ENCODE measurements at places on chromosomes 16 and 17.

- DNase-seq, result no peak
These were observed 55.0 kb downstream of the B9D1 start for GRCh38 chr17:19307521-19307920.

DNA sequence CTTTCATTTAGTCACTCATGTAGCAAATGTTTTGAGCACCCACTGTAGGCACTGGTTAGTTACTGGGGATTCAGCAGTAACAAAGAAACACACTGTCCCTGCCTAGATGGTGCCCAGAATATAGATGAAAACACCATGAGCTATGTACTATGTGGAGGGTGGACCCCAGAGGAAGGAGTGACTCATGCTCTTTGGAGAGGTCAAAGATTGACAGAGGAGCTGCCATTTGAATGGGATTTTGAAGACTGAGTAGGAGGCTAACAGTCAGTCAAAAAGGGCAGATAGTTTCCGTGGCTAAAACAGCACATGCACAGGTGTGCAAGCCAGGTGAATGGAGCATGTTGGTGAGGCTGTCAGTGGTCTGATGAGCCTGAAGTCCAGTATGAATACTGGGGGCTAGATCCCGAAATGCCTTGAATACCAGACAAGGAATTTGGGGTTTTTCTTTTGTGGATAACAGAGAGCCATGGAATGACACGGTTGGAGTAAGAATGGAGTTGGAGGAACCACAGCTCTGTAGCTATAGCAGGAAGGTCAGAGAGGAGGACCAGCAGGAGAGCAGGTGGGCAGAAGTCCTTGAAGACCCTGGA lies 6.1 kb downstream of the IL21R start:
- peak; percentile 42 for DNase-seq

- no peak for DNase-seq
These were observed 943 bp upstream of the PIP4K2B start for GRCh38 chr17:38800237-38800760.

DNA sequence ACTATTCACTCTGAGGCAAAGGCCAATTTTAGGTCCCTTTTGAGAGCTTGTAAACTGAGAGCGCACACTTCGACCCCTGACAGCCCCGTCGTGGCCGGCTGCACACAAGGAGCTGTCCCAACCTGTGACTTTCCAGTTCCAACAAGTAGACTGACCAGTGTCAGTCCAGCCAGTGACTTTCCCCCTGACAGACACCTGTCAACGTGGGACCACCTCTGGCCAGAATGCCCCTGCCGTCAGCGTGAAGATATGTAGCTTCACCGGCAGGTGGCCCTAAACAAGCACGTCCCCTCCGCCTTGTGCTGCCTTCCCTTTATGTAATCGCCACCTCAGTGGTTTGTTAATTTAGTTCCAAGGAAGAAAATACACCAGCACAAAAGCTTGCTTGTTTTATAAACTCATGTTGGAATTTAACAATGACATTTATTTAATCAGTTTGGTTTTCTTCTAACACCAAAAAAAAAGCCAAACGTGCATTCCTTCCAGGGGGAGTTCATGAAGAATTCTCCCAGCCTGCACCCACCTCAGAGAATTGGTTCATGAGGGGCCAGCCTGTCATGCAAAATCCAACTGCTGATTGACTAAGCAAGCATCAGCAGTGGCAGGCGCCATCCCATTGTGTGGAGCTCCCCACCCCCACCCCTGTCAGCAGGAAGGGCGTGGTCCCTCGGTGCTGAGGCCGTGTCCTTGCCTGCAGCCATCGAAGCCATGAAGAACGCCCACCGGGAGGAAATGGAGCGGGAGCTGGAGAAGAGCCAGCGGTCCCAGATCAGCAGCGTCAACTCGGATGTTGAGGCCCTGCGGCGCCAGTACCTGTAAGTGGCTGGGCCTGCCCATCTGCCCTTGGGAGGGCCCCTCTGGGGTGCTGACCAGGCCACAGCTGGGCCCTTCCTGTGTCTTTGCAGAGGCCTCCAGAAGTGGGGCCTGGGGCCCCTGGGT lies 33.9 kb downstream of the PLD6 start:
- DNase-seq, result no peak

- no peak for DNase-seq
These were observed 3.2 kb downstream of the SPG7 start for GRCh38 chr16:89511374-89511773.

DNA sequence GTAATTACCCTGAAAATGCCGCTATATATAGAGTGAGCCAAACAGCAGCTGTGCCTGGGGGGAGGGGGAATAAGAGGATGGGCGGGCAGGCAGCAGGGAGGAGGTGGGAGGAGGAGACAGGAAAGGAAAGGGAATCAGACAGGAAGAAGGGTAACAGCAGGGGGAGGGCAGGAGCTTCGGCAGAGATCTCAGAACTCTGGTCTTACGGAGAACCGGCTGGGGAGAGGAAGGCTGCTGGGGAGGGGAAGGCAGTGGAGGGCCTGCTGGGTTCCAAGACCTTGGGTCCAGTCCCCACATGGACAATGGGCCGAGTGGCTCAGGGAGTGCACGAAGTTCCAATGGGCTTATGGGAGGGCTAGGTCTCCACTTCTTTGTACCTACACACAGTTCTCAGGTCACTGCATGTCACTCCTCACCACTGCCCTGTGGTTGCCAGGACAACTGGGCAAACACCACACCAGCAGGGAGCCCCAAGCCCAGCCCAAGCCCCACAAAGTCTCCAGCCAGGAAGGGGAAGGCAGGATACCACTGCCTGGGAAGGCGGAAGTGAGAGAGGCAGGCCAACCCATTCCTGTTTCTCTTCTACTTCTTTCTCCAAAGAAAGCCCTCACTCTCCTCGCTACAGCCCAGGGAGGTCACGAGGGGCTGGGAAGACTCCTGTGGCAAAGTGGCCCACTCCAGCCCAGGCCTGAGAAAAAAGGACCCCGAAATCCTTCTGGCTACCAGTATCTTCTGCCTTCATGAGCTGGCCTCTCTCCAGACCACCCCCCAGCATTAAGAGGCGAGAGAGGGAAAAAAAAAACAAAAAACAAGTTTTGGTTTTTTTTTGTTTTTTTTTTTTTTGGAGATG lies 25.3 kb downstream of the G6PC3 start:
- no peak for DNase-seq

- DNase-seq, result peak; percentile 52
These were observed 14.0 kb downstream of the VPS53 start for GRCh38 chr17:700504-701094.

- no peak for DNase-seq
These were observed 33.4 kb upstream of the TBX2 start for GRCh38 chr17:61366076-61366714.

GRCh38 chr17:49523706-49524472 lies 28.8 kb downstream of the NGFR start:
- no peak for DNase-seq

GRCh38 chr17:8753976-8754440 lies 4.3 kb downstream of the SPDYE4 start:
- DNase-seq, result peak; percentile 44

GRCh38 chr16:83714286-83714685 lies 93.5 kb upstream of the HSBP1 start:
- DNase-seq, result no peak

DNA sequence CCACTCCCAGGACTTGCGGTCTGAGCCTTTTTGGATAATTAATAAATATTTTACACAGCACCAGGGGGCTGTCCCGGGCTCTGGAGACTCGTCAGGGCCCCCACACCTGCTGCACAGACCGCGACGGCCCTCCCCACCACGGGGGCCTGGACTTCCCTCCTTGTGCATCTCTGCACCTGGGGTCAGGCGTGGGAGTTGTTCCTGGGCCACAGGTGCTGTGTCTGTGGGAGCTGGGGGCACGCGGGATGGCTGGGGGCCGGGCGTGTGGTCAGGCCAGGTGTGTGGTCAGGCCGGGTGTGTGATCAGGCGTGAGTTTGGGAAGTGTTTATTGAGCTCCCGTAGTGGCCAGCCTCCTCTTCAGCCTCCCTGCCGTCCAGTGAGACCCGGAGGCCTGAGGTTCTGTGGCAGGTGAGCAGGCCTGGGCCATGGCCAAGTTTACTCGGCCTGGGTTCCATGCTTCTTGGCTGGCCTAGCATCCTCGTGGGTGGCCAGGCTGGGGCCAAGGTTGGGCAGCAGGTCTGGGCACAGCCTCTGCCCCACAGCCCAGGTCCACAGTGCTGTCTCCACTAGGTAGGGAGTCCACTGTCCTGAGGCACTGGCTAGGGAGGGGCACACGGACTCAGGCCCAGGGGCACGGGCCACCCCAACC lies 1.9 kb upstream of the STUB1 start:
- no peak for DNase-seq
